Tongue (tissue), 3 donors: ENCODE measurements at places on chromosomes 13 and 19. TPM values are rescaled to one million over a fixed set of nuclear protein-coding genes. Genes with fewer than 3 reads are reported as not detected.

PLPPR3 gene
- 0.31 TPM for total RNA-seq

KLHL1 gene
- 0.31 TPM for total RNA-seq

NBEA gene
- total RNA-seq: 23.8 TPM

ZNF724 gene
- 6.7 TPM for total RNA-seq

RASAL3 gene
- 0.51 TPM for total RNA-seq

SOHLH2 gene
- total RNA-seq: 0.62 TPM

MYDGF gene
- total RNA-seq: 43.9 TPM

LILRA5 gene
- not detected for total RNA-seq

ZNF57 gene
- 7.4 TPM for total RNA-seq

SPACA4 gene
- not detected for total RNA-seq

SBNO2 gene
- 20.9 TPM for total RNA-seq

ZNF665 gene
- 3.9 TPM for total RNA-seq

ASF1B gene
- total RNA-seq: 6.7 TPM

UHRF1 gene
- 24.1 TPM for total RNA-seq

ANGPTL8 gene
- total RNA-seq: not detected

B3GNT3 gene
- total RNA-seq: 1.8 TPM

RNF17 gene
- not detected for total RNA-seq

ZNF583 gene
- 8.1 TPM for total RNA-seq
